GM06990 (cell line): ENCODE measurements at places on chromosomes 16 and 17.

DNA sequence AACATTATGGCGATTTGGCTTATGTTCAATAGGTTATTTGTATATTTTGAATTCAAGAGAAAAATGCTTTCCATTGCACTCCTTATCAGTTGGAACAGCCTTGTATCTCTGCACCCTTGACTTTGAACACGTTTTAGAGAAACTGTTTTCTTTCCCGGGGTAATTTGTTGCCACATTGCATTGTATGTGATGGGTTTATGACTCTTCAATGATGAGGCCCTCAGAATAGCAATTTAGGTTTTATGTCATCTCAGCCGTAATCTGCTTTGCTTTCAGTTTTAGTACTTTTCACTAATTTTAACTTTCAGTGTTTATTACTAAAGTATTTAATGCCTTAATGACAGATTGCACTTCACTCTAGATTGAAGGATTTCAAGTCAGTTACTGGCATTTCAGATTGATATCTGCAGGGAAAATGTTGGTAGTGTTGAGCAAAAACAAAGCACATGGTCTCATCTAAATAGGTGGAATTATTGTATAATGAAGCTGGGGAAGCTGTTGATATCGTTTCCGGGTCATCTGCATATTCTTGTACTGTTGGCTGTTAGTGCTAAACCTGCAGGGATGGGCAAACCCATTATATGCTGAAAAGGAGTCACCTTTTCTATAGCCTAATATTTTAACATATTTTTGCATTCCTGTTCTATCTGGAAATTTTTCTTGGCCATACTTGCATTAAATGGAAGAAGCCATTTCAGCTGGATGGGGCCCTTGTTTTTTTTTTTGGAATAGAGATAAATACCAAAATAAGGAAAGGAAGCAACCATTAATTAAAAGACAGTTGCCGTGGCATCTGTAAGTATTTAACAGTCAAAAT, 2.0 kb downstream of the LUC7L3 start:
- no peak for DNase-seq

DNA sequence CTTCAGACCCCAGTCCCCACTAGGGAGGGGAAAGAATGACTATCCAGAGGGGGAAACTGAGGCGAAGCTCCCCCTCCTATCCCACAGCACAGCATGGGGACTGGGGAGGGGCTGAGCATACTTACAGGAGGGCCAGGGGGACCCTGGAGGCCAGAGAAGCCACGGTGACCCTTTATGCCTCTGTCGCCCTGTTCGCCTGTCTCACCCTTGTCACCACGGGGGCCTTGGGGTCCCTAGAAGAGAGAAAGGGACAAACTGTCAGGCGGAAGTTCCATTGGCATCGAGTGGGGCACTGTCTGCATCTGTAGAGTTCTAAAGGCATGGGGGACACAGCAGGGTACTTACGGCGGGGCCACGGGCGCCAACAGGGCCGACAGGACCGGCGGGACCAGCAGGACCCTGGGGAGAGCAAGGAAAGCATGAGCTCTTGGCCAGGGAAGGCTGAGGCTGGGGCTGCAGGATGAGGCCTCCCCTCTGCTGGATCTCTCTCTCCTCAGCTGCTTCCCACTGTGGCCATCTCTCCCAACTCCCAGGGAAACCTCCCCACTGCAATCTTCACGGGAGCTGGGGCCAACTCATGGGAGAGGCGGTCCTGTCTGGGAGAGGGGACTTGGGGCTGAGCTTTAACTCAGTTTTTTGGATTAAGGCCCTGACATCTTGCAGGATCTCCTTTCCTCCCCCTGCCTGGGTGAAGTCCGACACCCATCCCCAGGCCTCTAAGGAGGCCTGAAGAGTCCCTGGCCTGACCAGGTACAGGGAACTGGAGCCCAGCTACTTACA, 13.5 kb downstream of the COL1A1 start:
- no peak for DNase-seq

GRCh38 chr16:89173174-89173921, 1.8 kb downstream of the CDH15 start:
- DNase-seq: no peak

DNA sequence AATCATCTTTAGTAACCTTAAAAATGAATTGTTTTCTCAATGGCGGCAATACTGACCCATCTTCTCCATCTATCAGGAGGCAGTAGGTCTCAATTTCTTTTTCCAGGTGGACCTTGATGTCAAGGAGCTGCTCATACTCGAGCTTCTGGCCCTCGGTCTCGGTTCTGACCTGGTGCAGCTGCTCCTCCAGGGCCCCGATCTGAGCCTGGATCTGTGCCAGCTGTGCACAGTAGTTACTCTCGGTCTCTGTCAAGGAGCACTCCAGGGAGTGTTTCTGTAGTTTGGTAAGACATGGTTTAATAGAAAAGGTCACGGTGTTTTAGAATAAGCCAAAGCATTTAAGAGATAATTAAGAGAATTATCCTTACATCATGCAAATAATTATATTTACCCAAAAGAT, 4.9 kb downstream of the KRT27 start:
- DNase-seq: no peak

GRCh38 chr17:18117982-18118975, 9.7 kb downstream of the MYO15A start:
- no peak for DNase-seq

- DNase-seq: no peak
These were observed 82.4 kb downstream of the NDE1 start for GRCh38 chr16:15732416-15732815.

DNA sequence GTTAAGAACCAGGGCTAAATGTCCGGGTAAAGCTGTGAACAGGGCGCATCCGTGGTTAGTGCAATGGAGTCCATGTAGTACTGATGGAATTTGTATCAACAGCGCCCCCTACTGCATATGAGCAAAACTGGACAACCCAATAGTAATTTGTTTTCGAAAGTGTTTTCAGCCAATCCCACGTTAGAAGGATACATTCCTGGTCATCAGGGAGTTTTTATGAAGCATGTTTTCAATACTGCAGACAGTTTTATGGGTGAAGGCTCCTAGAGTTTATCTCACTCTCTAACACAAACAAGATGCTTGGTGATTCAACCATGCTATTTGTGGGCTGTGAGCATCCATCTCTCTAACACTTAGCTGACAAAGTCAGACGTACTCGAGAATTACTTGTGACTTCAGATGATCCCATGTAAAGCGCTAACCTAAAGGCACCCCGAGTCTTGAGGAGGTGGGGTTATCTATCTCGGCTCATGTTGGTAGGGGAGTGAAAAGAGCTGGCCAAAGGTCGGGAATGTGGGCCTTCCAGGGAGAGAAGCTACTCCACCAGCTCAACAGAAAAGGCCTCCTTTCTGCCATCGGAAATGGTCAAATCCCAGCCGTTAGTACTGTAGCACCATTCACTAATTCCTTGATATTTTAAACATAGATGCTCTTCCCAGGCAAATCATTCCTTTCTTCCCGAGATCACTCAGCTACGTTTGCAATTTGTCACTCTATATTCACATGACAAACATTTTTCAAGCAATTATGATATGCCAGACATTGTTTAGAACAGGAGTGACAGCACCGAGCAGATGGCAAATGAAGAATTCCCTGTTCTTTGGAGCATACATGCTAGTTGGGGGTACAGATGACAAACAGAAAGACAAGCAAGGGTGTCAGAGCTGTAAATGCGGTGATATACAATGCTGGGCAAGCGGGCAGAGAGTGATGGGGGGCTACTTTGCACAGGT, 46.9 kb upstream of the HNF1B start:
- DNase-seq: peak; percentile 53

- peak; percentile 93 for DNase-seq
These were observed at the start of the genes LRRC3C and ORMDL3 for GRCh38 chr17:39927101-39927928. LRRC3C (plus strand) TSS chr17:39927732; CDS start chr17:39941524, 13,792 bp downstream. ORMDL3 (minus strand) TSS chr17:39927601; CDS start chr17:39924203, 3,398 bp downstream.

GRCh38 chr17:63573634-63574033, 23.4 kb downstream of the DCAF7 start:
- no peak for DNase-seq

DNA sequence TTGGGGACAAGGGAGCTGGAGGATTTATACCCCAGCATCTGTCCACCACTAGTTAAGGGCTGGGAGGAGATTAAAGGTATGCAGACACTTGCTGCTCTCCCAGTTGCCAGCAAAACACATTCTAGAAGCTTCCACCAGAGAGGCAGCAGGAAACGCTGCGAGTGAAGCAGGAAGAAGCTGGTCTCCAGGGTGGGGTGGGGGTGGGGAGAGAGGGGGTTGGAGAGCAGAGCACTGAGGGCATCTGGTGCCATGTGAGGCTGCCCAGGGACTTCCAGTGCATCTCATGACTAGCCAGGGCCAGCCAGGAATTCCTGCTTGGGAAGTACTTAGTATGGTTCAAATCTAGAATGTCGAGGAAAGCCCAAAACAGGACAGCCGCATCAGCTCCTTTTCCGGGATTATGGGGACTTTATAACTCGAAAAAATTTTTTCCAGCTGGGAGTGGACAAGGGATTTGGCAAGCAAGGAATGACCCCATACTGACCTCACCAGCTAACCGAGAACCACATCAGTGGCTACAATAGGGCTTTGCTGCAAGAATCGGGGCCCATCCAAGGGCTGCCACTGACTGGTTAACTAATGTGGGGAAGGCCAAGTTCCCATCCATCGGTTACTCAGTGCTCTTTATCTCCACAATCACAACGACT, 26.2 kb upstream of the AXIN2 start:
- DNase-seq: no peak
